PC-3 (cell line): ENCODE measurements at places on chromosomes 6 and 20. TPM values are rescaled to one million over a fixed set of nuclear protein-coding genes. Genes with fewer than 3 reads are reported as not detected.

DNA sequence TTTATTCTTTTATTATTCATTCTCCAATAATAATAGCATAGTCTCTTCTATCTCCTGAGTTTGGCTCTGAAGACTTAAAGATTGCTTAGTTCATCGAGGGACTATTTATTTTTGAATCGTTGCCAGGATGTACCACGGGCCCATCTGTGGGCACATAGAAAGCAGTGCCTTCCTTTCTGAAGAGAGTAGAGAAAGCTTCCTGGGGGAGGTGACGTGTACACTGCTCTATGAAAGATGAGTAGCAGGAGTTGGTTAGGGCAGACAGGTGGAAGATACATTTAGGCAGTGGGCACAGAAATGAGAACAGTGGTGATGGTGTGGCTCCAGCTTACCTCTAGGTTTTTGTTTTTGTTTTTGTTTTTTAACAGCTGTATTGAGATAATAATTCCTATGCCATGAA lies 98.4 kb downstream of the CDKAL1 start:
- no peak overlapping the region for H3K4me3 ChIP-seq
- H3K27me3 ChIP-seq: no peaks in the 10 kb centered on the region
- H3K27ac ChIP-seq: no peak overlapping the region
- peaks cover 12% of the 10 kb centered on the region for H3K4me1 ChIP-seq
- no peak for DNase-seq

DNA sequence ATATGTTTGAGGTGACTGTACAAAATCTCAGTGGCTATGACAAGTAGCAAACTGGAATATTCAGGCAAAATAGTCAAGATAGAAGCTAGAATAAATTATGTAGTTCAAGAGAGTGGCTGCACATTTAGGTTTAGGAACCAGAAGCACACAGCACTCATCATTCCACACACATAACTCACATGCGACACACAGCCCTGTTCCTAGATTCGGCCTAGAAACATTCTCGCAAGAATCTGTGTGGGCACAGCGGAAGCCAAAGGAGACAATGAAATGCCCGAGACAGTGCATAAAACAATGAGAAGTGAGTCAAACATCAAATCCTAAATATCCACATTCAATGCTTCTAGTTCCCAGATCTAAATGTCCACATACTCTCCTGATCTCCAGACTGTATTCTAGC lies 9.5 kb upstream of the SUPT3H start:
- no peak overlapping the region for H3K27ac ChIP-seq
- DNase-seq: peak; percentile 13
- peaks cover 24% of the 10 kb centered on the region for H3K4me1 ChIP-seq
- H3K4me3 ChIP-seq: no peak overlapping the region
- no peaks in the 10 kb centered on the region for H3K36me3 ChIP-seq

HMGCLL1 gene
- total RNA-seq: not detected in 2 replicates

- H3K4me3 ChIP-seq: no peak overlapping the region
- no peak overlapping the region for H3K27ac ChIP-seq
- peaks cover 46% of the 10 kb centered on the region for H3K27me3 ChIP-seq
- H3K36me3 ChIP-seq: no peaks in the 10 kb centered on the region
- no peak for DNase-seq
- no peaks in the 10 kb centered on the region for H3K4me1 ChIP-seq
Observed at GRCh38 chr20:60170116-60170515, 211.9 kb downstream of the CDH26 start.

DNA sequence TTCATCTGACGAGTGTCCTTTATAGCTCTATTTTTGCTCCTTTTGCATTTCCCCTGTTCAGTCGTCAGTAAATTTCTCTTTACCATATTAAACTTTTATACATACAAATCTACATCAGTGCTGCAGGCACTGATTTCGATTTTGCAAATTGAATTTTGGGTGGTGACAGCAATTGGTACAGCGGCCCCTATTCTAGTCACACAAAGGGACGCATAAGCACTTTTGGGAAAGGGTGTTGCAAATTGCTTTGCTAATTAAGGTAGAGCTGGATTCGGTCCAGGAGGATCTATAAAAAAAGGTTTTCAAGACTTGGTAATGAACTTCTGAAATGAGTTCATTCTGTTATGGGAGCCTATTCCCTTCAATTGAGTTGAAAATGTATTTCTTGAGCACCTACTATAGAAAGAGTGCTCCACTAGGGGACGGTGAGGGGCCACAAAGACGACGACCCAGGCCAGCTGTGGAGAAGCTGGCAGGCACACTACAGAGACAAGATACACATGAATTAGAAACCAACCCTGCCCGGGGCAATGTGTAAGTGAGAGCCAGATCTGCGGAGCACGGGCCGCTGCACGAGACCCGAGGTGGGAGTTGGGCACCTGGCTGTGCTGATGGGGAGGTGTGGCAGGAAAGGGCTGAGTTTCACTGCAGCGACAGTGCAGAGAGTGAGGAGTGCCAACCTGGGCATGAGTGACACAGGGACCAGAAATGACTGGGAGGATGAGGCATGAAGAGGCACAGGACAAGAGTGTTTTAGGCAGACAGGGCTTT lies 5.4 kb downstream of the UQCC2 start:
- H3K4me3 ChIP-seq: no peak overlapping the region
- no peaks in the 10 kb centered on the region for H3K27me3 ChIP-seq
- H3K4me1 ChIP-seq: peaks cover 18% of the 10 kb centered on the region
- no peak for DNase-seq
- H3K36me3 ChIP-seq: peaks cover 23% of the 10 kb centered on the region; the same call in 1 of the 2 replicates

VIP gene
- not detected in 2 replicates for total RNA-seq

DNA sequence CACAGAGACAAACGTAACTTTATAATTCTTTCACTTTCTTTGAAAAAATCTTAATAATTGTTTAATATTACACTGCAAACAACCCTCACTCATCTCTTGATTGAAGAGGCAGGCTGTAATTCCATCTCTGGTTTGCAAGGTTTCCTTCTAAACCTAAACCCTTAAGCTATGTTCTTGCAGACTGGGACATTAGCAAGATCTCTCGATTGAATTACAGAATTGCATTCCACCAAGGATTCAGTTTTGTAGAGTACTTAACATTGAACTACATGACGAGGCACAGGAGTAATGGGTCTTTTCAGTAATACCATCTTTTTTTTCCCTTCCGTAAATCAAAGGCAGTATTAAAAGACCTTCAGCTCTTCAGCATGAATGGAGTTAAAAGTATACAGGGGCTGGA lies 111.6 kb upstream of the EEF1E1 start:
- H3K36me3 ChIP-seq: no peaks in the 10 kb centered on the region
- no peak for DNase-seq
- H3K4me1 ChIP-seq: no peaks in the 10 kb centered on the region
- no peak overlapping the region for H3K27ac ChIP-seq
- H3K27me3 ChIP-seq: peaks cover 65% of the 10 kb centered on the region
- H3K4me3 ChIP-seq: no peak overlapping the region

- no peaks in the 10 kb centered on the region for H3K27me3 ChIP-seq
- H3K4me1 ChIP-seq: peaks cover 8% of the 10 kb centered on the region
- H3K27ac ChIP-seq: no peak overlapping the region
- no peaks in the 10 kb centered on the region for H3K36me3 ChIP-seq
Observed at GRCh38 chr6:107642095-107642860, 152.4 kb downstream of the SOBP start.
